ENCODE measurements at places on chromosomes 2 and 18.

- no peak for DNase-seq
These were observed 30.4 kb upstream of the ZC3H15 start for GRCh38 chr2:186455613-186456012.

- no peak for DNase-seq
These were observed 10.9 kb downstream of the IMPA2 start for GRCh38 chr18:11992096-11992790.

- no peak for DNase-seq
These were observed 382.1 kb upstream of the SETBP1 start for GRCh38 chr18:44298566-44298965.

GRCh38 chr2:100741880-100742276 lies 78.1 kb upstream of the NPAS2 start:
- DNase-seq = no peak

GRCh38 chr2:148135705-148136104 lies 114.8 kb downstream of the MBD5 start:
- DNase-seq = no peak

GRCh38 chr2:51662187-51662586 lies 630.3 kb upstream of the NRXN1 start:
- no peak for DNase-seq

- DNase-seq = no peak
These were observed 43.5 kb downstream of the TMEM163 start for GRCh38 chr2:134675314-134675713.

- DNase-seq = no peak
These were observed 9.8 kb upstream of the MALT1 start for GRCh38 chr18:58661423-58661822.

DNA sequence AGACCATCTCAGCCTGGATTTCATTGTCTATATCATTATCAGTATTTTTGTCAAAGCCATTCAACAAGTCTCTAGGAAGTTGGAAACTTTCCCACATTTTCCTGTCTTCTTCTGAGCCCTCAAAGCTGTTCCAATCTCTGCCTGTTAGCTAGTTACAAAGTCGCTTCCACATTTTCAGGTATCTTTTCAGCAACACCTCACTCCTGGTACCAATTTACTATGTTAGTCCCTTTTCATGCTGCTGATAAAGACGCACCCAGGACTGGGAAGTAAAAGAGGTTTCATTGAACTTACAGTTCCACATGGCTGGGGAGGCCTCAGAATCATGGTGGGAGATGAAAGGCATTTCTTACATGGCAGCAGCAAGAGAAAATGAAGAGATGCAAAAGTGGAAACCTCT lies 9.3 kb upstream of the FIGLA start:
- no peak for DNase-seq

DNA sequence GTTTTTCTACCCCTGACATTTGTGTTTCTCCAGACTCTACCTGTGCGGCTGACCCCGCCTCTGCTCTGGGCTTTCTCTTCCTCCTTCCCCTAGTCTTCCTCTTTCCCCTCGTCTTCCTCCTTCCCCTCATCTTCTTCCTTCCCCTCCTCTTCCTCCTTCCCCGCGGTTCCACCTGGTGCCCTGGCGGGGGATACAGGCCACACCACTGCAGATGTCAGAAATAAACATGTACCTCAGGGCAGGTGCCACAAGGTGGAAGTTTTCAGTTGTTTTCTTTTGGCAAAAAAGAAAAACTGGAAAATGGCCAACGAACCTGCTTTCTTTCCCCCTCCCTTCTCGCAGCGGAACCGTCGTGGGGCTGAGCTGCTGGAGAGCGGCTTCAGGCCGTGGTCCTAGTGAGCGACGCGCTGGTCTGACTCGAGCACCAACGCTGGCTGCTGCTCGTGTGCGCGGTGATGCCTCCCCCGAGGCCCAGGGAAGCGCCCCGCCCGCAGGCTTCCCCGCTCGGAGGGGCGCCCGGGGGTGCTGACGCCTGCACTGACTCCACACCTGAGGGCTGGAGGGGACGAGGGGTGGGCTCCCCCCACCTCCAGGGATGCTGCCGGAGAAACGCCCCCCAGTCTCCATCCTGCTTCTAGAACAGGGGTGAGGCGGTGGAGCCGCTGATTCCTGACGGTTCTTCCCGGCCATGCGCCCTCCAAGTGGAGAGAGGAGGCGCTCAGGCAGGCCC lies 83.7 kb upstream of the ZNF516 start:
- no peak for DNase-seq

DNA sequence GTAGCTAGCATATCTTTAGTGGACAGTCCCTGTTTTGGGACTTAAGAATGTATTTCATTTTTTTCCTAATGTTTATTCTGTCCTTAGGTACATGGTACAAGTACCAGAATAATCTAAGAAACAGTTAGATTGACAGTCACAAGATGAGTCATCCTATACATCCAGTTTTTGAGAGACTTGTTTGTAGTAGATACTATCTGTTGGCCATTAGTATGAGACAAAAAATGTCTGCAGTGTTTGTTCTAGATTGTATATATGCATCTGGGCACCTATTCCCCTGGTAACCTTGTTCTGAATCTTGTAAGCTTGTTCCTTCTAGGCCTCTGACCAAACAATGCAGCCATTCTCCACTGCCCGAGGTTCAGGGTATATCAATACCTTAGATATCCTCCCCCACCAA lies 1343.5 kb downstream of the SUCLG1 start:
- no peak for DNase-seq

DNA sequence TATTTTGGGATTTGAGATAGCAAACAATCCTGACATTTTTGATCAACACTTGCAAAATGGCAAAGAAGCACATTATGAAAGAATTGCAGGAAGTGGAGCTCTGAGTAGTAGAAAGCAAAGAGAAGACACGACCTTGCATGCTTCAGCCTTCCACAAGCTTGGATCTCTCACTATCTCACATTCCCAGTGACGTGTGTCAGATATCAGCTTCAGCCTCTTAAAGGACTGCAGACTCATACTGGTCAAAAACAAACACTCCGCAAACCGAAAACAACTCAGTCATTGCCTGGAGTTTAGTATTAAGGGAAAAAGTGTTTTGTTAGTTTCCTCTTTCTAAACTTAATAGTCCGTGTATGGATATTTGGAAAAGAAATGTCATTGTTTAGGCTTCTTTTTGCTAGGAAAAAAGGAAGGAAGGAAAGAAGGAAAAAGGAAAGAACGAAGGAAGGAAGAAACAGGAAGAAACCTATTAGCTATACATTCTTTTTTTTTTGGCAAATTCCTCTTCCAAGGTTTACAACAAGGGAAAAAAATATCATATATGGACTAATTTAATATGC lies 32.6 kb upstream of the SLC40A1 start:
- no peak for DNase-seq

- no peak for DNase-seq
These were observed 49.6 kb downstream of the SERTAD2 start for GRCh38 chr2:64604155-64604554.

DNA sequence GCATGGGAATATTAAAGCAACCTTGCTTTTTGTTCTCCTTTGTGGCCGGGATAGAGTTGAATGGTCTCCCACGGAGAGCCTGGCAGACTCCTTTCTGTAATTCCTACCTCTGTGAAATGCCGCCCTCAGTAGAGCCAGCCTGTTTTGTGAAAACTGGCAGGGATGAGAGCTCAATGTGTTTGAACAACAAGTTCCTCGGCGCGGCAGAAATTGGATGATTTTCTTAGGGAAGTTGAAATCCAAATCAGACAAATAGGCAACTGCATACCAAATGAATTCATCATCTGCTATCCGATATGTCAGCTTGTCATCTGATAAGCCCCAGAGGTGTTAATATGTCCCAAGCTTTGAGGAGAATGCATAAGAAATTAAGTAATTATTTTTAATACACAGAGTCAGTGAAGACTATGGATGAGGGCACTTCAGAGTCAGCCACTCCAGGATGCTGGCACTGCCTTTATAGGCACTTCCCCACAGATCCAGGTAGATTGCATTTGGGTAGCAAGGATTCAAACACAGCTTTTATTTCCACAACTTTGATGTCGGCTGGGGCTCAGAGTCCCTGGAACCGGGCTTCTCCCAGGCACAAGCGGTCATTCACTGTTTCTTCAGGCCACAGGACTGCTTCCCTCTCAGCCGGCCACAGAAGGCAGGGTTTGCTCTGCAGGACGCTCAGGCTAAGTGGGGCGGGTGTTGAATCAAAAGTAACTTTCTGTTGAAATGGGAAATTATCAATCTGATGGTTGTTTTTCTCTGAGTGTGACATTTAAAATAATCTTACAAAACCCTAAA lies 82.8 kb upstream of the REV1 start:
- DNase-seq = no peak

GRCh38 chr18:32907311-32907585 lies 134.4 kb upstream of the KLHL14 start:
- no peak for DNase-seq

DNA sequence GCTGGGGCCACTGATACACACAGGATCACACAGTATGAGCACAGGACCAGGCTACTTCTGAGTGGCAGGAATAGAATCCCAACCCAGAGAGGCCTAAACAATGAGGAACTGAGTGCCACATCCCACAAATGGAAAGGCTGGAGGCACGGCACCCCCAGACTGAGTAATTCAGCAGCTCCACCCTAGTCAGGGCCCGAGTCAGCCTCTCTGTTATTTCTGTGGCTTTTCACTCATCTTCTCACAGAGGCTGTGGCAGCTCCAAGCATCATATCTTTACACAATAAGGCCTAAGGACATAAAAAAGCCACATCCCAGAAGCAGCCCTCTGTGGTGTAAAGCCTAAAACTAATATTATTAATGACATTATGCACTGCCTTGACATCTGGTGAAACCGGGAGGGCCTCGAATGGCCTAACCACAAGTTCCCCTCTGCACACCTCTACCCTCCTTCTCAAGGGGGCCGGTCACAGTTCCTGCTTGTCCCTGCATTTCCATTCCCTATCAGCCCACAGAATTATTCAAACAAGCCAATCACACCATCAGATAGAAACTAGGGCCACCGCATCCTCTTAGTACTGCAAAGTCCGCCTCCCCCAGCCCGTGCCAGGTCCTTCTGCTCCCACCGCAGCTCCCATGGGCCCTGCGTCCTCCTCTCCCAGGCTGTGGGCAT lies 12.5 kb upstream of the MAL start:
- no peak for DNase-seq

- DNase-seq = no peak
These were observed 26.0 kb upstream of the IL1RL1 start for GRCh38 chr2:102285368-102285767.

DNA sequence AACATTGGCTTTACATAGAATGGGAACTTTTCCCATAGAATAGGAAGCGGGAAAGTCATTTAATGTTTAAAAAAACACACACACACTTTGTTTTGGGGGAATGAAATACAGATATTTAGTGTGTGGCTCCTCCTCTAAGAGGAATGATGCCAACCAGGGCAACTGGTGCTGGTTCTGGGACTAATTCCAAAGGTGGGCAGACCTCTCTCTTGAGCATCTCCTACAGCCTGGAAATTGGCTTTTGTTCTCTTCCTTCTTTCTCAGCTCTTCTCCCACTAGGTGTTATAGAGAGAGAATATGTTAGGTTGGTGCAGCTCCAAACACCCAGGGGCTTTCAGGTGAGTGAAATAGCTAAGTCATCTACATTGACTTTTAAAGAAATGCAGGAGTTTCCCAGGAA lies 190.1 kb downstream of the RAD51AP2 start:
- DNase-seq = no peak

- DNase-seq = no peak
These were observed 133.2 kb upstream of the GULP1 start for GRCh38 chr2:188158337-188159100.

DNA sequence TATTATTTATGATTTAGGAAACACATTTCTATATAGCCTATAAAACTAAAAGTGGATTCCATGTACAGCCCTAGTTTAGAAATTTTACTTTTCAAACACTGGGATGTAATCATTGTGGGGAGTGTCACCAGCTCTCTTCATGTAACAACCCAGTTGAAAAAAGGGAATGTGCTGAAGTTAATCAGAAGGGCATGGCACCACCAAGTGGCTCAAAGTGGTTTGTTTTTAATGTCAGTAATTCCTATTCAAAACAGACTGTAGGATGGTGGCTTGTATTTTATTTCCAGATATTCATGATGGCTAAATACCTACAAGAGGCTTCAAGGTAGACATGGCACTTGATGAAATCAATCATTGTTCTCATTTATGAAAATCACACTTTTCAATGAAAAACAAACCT lies 58.1 kb upstream of the TMEM182 start:
- no peak for DNase-seq

- DNase-seq = no peak
These were observed 129.5 kb downstream of the SMAD7 start for GRCh38 chr18:48821251-48821590.

DNA sequence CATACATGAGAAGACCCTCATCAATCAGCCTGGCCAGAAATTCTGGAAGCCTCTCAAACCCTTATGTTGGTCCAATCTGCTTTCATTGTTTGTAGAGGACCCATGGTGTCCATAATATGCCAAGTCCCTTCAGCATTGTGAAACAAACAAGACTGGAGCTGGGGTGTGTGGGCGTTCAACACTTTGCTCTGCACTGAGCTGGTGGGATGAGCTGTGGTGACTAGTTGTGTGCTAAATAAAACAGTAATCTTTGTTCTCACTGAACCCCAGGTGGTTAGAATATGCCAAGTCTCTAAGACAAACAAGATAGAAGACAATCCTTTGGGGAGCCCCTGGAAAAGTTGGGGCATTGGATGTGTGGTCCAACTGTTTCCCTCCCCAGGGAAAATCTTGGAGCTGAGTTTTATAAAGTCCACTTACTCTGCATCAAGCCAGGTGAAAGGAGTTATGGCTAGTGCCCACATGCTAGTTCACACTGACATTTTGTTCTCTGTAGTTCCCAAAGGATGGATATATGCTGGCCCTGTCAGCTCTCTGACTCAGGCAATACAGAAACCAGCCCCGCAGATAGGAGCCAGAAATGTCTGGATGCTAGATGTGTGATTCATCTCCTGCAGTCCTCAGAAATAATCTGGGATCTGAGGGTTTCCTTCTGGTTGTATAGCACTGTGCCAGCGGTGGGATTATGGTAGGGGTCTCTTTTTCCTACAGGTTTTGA lies 260.2 kb downstream of the TMX3 start:
- DNase-seq = no peak

DNA sequence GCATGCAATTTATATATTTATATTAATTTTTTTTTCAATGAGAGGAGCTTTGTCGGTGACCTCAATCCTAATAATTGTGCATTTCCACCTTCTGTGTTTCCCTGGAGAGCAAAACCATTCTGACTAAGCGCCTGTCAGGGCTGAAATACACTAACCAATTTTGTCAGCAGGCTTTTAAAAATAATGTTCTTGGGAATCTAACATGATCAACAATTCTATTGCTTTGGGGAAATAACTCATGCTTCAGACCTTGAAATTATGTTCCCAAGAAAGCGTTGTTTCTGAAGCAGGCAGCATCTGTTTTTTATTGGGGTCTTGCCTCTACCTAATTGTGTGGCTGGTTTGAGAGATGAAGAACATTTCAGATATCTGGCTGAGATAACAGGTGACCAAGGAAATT lies 129.1 kb upstream of the ALKAL2 start:
- DNase-seq = no peak

DNA sequence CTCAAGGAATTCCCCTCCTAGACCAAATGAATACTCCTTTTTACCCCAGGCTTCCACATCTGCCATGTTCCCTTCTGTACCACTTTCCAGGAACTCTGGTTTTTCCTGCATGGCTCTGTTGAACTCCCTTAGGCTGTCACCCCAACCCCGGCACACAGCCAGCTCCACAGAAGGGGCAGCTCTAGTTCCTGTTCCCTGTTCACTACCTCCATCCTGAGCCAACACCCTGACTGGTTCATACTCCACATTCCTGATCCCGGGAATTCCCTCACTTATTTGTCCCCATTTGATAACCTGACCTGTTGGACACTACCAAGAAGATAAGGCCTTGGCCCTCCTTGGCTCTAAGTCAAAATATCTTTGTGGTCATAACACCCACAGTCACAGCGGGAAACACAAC lies 280.9 kb upstream of the RAB6C start:
- DNase-seq = no peak
